ENCODE measurements at places on chromosomes 11 and 22.

GRCh38 chr11:128174465-128175291 is 412.7 kb downstream of the ETS1 start:
- no peak for DNase-seq

GRCh38 chr11:41245184-41245583 is 214.3 kb downstream of the LRRC4C start:
- no peak for DNase-seq

- no peak for DNase-seq
These were observed 47.6 kb downstream of the NECTIN1 start for GRCh38 chr11:119681361-119681910.

DNA sequence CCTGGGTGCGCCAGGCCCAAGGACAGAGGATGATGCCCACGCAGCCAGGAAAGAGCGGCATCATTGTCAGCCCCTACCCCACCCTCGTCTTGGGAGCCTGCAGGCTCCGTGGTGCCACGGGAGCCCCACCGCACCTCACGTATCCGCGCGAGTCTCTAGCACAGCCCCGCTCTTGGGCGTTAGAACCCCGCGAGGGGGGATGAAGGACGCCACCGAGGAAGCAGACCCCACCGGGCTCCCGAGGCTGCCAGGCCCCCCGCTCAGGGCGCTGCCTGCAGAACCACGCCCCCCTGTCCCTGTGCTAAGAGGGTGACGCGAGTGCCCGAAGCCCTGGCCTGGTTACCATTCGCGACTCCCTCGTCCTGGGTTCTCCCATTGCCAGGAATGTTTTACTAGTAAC is 52.3 kb upstream of the MS4A8 start:
- no peak for DNase-seq

DNA sequence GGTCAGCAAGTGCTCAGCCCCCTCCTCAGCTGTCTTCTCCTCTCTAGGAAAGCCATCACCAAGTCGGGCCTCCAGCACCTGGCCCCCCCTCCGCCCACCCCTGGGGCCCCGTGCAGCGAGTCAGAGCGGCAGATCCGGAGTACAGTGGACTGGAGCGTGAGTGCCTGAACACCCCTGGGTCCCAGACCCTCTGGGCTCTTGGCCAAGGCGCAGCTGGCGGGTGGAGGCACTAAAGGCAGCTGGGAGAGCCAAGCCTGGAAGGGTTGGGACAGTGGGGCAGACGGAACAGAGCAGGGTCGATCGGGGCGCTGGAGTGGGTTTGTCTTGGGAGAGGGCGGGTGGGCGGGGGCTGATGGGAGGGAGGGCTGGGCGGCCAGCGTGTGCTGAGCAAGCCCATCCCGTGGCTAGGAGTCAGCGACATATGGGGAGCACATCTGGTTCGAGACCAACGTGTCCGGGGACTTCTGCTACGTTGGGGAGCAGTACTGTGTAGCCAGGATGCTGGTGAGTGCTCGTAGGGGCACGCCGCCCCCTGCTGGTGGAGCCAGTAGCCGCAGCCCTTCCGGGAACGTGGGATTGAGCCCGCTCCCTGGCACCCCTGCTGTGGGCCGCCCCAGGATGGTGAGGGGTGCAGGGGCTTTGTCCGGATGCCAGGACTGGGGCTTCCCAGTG is 14.1 kb upstream of the MDK start:
- DNase-seq, result peak; percentile 67

DNA sequence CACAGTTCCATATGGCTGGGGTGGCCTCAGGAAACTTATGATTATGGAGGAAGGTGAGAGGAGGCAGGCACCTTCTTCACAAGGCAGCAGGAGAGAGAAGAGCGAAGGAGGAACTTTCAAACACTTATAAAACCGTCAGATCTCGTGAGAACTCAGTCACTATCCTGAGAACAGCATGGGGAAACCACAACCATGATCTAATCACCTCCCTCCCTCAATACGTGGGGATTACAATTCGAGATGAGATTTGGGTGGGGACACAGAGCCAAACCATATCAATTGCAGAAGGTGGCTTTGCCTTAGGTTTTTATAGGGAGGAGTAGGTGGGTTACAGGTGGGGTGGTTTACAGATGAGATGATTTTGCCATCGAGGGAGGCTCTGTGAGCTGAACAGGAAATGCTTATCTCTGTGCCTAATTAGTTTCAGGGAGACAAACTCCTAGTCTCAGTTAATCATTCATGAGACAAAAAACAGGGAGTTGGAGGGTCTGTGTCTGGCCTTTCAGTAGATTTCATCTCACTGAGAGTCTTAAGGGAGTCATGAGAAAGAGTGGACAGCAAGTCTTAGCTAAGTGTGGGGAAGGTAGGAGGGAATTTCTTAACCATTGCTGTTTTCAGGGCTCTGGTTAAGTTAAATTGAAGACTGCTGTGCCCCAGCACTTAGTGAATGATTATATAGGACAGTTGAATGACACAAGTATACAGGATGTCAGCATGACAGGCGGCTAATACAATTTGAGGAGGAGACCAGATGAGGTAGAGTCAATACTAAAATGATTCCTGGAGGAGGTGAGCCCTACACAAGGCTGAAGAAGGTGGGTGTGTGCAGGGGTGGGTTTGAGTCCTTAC is 47.7 kb downstream of the CWC15 start:
- no peak for DNase-seq

DNA sequence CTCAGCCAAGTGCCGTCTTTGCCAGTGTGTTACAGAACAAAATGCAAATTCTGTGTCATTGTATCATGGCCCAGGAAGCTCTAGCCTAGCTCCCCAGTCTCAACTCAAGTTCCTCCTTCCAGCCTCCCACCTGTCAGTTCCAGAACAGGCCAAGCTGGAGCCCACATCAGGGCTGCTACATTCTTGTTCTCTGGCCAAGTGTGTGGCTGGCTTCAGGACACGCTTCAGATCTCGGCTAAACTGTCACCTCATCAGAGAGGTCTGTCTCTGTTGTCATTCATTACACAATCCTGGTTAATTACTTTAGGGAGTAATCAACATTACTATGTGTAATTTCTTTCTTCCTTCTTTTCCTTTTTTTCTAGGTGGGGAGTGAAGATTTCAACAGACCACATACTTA is 347.0 kb upstream of the SYN3 start:
- no peak for DNase-seq

GRCh38 chr11:44623731-44624491 is 58.4 kb downstream of the CD82 start:
- DNase-seq, result no peak

GRCh38 chr11:6962673-6963072 is 36.4 kb downstream of the ZNF215 start:
- no peak for DNase-seq

DNA sequence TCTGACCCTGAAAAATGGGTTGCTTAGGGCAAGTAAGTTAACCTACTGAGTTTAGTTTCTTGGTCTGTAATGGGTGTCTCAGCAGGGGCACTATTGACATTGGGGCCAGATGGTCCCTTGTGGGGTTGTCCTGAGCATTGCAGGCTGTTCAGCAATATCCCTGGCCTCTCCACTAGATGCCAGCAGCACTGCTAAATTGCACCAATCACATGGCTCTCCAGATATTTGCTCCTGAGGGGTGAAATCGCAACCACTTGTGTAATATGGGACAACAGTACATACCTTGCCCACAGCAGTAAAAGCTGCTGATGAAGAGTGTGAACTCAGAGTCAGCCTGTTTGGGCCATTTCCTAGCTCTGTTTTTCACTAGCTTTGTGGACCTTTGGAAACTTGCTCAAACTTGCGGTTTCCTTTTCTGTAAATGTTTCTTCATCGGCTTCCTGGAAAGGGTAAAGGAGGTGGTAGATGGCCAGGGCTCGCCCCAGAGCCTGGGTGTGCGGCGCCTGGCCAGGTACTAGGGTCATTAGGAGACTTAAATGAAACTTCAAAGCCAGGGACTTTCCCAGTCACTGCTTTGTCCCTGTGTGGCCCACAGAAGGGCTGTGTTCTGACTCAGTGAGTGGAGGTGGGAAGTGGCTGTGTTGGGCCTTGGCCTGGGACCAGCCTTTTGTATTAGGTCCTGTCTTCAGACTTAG is 13.0 kb downstream of the NCF4 start:
- DNase-seq, result peak; percentile 42

DNA sequence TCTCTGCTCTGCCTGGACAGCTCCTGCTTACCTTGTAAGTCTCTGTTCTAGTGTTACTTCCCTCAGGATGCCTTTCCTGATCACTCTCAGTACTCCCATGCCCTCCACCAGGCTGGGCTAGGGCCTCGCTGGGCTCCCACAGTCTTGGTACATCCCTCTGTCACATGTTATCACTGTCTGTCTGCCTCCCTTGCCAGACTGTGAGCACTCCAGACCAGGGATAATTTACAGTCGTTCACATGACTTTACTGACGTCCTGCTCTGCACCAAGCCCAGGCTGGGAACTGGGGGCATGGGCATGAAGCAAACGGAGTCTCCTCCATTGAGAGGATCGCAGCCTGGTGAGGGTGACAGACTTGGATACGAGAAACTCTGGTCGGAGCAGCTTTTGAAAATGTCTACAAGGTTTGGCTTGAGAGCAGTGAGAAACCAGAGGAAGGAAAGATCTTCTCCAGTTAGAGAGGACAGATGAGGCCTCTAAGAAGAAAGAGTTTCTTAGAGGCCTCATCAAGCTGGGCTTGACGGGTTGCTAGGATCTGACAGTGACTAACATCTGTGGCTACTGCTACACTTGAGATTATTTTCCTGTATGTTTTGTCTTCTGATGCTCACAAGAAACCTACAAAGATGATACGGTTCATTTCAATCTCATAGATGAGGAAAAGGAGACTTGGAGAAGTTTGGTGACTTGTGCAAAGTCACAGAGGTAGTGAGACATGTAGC is 12.5 kb downstream of the USP35 start:
- DNase-seq, result no peak

DNA sequence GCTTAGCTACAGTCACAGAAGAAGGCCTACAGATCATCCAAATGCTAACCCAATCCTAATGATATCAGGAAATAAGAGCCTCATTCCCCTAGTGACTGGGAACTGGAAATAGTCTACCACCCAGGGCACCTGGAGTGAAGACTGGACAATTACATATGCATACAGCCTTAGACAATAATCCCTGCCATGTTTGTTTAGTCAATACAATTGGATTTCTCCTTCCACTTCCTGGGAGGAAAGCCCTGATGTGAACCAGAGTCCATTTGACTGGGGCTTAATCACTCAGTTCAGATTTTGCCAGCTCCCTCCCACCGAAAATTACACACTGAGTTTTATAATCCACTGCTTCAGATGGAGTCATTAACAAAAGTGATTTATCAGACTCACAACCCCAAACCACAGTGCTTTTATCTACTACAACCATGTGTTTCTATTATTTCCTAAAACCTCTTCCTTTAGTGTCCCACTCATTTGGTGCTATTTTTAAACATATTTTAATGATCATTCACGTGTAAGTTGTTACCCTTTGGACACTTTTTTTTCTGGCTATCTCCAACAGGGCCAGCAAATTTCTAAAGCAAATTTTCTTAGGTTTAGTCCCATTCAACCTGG is 29.9 kb downstream of the CWF19L2 start:
- no peak for DNase-seq

GRCh38 chr11:82080160-82080559 is 653.5 kb downstream of the FAM181B start:
- DNase-seq, result no peak

Measured in stimulated activated CD8-positive, alpha-beta memory T cell treated with anti-CD3 and anti-CD28 coated beads, Interleukin-2, amount 100 ng/mL, for 48 hours (primary cell).